ENCODE measurements at places on chromosomes 7 and 10. TPM values are rescaled to one million over a fixed set of nuclear protein-coding genes. Genes with fewer than 3 reads are reported as not detected.
A peak's percentile ranks its signal among the peaks of the same experiment; 100 is the strongest.

The AKR1E2 gene
- total RNA-seq, result 4.9 TPM

DNA sequence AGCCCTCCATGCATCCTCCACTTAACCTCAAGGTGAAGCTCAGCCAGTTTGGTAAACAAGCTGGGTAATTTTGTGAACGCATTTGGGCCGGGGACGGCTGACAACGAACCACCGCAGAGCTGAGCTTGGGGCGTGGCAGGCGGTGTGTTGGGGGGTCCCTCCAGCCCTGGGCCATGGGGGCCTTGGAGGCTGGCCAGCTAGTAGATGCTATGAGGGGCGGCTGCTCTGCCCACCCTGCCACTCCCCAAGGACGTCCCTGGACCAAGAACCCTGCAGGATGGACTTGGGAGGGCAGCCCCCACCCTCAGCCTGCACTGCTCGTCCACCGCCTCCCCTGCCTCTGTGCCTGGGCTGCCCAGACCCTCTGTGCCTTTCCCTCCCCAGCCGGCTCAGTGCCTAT is 12.0 kb upstream of the SCART1 start:
- DNase-seq, result peak; percentile 88

DNA sequence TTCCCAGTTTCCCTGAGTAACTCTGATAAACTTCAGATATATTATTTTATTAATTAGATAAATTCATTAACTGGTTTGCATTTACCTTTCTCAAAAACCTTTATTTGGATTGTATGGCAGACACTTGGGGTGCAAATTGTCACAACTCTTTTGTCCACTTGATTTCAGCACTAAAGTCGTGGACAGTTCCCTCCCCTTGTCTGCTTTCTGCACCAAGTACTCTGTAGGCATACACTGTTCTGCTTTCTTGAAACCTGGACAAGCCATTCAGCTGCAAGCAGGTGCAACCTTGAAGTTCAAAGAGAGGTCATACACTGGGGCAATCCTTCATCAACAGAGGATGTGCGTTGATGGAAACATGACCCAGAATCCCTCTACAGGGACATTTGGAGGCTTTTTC is 162.9 kb downstream of the ARL5B start:
- DNase-seq, result no peak

GRCh38 chr7:117993377-117994003 is 120.2 kb upstream of the CTTNBP2 start:
- no peak for DNase-seq

DNA sequence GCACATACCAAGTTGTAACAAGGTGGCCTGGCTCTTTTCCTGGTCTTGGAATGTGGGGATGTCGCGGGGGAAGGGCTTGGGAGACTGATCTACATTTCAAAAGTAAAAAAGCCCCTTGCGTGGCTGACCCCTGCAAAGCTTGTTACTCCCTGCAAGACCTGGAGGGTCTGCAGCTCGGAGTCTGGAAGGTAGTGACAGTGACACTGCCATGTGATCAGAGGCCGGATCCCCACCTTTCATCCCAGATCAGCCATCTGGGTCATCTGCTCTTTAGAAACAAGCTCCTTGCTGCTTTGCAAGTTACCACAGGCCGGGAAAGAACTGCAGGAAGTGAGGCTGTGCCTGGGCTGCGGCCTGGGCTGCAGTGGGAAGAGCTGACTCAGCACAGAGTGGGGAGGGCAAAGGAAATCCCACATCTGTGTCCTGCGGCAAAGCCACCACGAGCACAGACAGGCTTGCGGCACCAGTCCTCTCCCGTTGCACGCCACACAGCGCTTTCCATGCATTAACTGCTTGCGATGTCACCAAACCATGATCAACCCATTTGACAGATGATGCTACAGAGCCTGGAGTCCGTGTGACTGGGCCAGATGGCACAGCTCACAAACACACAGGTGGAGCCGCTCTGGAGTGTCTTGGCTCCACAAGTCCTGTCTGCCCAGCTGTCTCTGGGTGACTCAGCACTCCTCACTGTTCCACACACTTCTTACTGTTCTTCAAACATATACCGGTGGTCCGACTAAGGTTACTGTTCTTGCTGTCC is 97.7 kb downstream of the SH3PXD2A start:
- DNase-seq, result no peak

DNA sequence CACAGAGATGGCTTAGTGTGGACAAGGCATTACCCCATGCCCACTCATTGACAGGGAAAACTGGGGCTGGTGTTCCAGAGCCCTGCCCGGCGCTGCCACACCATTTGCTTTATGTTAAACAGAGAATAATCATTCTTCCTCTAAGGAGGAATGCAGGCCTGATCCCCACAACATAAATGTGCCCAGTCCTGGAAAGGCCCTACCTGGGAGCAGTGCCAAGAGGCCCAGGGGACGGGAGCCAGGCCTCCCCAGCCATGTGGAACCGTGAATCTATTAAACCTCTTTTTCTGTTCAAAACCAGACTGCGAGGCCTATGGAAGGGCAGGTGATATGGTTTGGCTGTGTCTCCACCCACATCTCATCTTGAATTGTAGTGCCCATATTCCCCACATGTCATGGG is 264.1 kb downstream of the GRID1 start:
- DNase-seq, result no peak

GRCh38 chr7:40808378-40808942 is 673.7 kb downstream of the SUGCT start:
- DNase-seq, result no peak

The UTF1 gene
- total RNA-seq, result not detected

- no peak for DNase-seq
Measured at GRCh38 chr10:89738551-89739209, 37.3 kb downstream of the KIF20B start.

DNA sequence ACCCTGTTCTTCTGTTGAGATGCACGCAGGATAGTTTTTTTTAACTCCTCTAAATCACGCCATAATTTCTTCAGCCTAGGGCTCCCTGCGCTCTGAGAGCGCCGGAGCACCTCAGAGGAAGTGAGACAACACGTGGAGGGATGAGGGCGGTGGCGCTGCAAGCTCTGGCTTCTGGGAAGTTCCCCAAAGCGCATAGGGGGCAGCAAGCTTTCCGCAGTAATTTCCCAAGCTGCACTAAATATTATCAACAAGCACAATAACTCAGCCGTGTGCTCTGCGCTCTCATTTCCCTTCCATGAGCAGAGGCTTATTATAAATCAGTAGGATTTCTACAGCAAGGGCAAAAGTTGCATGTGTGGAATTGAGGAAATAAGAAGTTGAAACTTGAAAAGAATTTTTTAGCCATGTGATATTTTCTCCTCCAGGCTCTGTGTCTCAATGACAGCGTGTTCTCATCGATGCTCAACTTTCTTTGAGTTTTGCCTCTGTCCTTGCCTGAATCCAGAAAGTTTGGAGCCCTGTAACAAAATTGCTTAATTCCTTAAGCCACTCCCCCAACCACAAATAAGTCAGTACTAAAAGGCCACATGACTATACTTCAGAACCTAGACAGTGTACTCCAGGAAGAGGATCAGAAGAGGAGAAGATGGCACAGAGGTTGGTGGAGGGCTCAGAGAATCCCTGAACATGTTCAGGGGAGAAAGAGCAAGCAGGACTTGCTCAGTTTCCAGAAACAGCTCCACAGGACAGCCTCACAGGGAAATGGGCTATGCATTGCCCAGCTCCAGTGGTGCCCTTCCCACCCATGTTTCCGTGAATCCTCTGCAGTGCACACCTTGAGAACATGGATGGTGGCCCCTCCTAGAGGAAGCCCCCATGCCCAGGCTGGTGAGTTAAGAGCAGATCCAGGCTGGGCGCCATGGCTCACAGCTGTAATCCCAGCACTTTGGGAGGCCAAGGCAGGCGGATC is 221.5 kb upstream of the GHITM start:
- DNase-seq, result no peak

DNA sequence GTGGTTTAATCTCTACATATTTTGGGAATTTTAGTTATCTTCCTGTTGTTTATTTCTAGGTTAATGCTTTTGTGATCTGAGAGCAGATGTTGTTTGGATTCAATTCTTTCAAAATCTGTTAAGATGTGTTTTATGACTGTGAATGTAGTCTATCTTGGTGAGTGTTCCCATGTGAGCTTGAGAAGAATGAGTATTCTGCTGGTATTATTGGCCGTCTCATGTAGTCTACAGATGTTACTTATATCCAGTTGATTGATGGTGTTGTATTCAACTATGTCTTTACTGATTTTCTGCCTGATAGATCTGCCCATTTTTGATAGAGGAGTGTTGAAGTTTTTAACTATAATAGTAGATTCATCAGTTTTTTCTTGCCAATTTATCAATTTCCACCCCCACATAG is 141.4 kb upstream of the FOXP2 start:
- no peak for DNase-seq

The KAZALD1 gene
- total RNA-seq, result 18.9 TPM

DNA sequence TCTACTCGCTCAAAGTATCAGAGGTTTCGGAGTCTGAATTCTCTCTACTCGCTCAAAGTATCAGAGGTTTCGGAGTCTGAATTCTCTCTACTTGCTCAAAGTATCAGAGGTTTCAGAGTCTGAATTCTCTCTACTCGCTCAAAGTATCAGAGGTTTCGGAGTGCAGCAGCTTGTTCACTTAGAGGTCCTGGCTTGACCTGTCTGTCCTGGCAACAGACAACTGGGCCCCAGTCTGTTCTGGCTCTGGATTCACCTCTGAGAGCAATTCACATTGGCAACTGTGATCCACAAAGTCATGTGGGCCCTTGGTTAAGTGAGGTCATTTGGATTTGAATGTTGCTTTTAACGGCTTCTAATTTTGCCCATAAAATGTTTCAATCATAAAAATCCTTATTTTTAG is 63.9 kb upstream of the ST8SIA6 start:
- DNase-seq, result no peak

GRCh38 chr10:131546086-131546810 is 234.7 kb upstream of the TCERG1L start:
- no peak for DNase-seq

- DNase-seq, result no peak
Measured at GRCh38 chr10:15419279-15419874, 48.3 kb upstream of the FAM171A1 start.
